ENCODE measurements at places on chromosomes 5 and 9.

DNA sequence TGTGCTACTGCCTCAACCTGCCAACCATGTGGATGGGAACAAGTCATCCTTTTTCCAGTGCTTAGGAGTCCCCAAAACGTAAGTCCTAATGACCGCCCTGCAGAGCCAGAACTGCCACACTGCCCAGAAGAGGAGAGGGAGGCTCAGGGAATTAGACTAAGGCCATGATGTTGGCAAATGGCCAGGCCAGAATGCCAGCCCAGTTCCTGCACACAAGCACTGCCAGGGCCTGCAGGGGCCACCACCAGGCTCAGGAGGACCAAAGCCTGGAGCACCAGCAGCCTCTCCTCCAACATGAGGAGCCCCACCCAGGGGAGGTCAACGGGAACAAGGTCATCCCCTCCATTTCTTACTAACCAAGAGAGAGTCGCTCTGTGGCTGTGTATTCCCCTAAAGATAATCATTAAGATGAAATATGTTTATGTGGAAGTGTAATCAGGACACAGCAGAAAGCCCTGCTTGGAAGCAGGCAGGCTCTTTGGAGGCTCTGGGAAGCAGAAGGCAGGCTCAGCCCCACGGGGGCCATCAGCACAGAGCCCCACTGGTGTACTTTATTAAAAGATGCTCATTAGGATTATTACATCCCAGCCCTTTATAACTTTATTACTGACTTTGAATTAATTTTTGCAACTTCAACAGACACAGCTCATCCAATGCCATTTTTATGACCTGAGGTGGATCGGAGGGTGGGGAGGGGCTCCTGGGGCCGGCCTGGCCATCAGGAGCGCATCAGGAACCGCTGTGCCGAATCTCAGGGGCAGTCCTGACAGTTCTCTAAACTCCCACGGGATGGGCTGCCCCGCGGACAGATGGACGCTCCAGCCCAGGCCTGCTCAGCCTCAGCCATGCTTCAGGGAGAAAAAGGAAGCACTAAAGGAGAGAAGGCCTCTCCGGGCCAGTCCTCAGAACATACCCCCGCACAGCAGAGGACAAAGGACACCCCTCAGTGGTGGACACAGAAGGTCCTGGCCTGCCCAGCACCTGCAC, 127.0 kb downstream of the ADAMTS2 start:
- no peak for DNase-seq

GRCh38 chr9:79917421-79917820, 345.7 kb downstream of the TLE4 start:
- DNase-seq: no peak

GRCh38 chr5:40557501-40557900, 122.2 kb upstream of the PTGER4 start:
- no peak for DNase-seq

DNA sequence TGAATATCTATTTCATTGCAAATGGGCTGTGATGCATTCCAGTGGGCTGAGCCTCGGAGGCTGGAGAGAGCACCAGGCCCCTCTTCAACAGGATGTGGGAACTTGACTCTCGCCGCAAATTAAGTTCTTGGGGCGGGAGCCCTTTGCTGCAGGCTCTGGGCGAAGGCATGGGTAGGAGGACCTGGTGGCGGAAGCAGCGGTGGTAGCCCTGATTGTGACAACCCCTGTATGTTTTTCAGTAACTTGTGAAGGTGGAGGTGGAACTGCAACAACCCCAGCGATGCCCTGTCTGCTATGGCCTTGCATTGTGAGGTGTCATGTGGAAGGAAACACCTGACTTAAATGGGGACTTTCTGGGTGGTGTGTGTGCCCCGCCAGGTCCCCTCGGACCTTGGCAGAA, 9.4 kb downstream of the FYB1 start:
- DNase-seq: no peak

- no peak for DNase-seq
Observed at GRCh38 chr5:111498346-111498745, 14.0 kb downstream of the STARD4 start.

- peak; percentile 75 for DNase-seq
Observed at GRCh38 chr9:73023025-73023541, 70.2 kb upstream of the ALDH1A1 start.

- DNase-seq: no peak
Observed at GRCh38 chr5:110345623-110346022, 380.8 kb downstream of the TMEM232 start.

DNA sequence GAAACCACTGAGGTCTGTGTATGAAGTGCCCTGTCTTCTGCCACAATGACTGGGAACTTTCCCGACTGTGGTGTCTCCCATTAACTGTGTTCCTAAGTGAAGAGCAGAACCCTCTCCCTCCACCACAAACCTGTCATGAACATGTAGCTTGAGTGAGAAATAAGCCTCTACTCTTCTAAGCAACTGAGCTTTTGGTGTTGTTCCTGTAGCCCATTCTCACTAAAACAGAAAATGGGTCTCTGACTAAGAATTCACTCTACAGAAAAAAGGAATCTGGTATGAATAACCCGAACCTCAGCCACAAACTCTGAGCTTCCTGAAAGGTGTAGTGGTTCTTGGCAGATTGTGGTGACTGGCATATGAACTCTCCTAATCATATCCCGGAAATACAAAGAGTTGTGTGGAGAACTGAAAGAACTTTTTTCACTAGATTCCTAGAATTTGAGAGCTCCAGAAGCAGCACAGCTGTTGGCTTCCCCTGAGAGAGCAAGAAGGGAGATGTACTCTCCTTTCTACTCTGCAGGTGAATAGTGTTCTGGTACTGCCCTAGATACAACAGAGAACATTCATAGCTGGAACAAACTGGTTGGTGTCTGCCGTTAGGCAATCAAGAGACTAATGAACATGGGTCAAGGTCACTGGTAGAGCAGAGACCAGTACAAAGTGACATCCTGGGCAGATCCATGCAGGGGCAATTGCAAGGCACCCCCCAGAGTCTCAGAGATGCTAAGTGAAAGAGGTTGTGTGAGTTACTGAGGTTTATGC, 283.8 kb downstream of the PDE4D start:
- no peak for DNase-seq

GRCh38 chr5:135835766-135836165, 1.3 kb downstream of the SLC25A48 start:
- DNase-seq: no peak

GRCh38 chr9:127526655-127527559, 75.6 kb downstream of the LRSAM1 start:
- DNase-seq: no peak

DNA sequence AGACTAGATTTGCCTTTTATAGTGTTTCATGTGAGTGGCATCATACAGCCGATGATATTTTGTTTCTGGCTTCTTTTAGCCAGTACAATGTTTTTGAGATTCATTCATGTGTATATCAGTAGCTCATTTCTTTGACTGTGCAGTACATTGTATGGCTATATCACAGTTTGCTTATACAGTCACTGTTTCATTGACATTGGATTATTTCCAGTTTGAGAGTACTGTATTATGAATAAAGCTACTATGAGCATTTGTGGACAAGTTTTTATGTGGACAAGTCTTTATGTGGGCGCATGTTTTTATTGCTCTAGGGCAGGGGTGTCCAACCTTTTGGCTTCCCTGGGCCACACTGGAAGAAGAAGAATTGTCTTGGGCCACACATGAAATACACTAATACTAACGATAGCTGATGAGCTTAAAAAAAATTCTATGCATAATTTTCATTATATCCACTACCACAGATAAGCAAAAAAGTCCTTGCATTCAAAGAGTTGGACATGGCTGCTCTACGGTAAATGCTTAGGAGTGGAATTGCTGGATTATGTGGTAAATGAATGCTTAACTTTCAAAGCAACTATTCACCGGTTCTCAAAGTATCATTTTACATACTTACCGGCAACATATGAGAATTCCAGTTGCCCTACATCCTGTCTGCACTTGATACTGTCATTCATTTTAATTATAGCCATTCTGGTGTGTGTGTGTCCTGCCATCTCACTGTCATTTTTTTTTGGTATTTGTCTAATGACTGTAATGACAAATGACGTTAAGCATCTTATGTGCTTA, 177.8 kb downstream of the RGS3 start:
- DNase-seq: no peak

- DNase-seq: no peak
Observed at GRCh38 chr9:107034831-107035230, 171.9 kb downstream of the ZNF462 start.

DNA sequence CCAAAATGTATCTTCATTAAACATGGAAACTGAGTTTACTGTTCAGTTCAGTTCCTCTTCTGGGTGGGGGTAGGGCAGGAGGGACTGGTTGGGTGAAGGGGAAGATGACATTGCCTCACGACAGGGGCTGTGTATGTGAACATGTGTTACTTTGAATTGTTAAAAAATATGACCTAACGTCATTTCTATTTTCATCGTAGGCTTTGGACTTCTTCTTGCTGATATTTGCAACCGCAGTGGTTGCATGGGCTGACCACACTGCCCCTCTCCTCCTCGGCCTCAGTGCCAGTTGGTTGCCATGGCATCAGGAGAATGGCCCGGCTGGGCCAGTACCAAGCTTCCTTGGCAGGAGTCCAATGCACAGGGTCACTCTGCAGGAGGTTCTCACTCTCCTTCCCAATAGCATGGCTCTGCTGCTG, 41.5 kb downstream of the HACD4 start:
- no peak for DNase-seq

DNA sequence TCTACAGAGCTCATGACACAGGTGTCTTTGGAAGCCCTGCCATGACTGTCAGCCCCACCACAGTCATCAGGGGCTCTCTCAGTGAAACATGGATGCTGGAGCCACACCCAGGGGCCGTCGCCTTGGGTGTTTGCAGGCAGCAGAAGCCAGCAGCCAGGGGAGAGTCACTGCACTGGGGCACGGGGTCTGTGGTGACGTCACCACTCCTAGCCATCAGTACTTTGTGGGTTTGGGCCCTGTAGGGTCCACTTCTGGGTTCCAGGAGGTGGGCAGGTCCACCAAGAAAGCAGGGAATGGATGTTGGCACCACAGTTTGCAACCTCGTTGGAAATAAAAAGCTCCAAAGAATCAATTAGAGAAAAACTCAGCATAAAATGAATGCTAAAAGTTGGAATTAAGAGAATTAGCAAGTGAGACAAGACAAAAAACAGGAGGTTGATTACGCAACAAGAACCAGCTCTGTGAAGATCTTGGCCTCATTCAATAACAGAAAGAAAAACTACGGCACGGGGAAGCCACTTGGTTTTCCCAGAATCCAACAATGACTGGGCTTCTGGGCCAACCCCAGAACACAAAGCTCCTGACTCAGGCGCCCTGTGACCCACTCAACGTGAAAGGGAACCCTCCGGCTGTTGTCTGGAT, 34.3 kb downstream of the MED10 start:
- DNase-seq: no peak

DNA sequence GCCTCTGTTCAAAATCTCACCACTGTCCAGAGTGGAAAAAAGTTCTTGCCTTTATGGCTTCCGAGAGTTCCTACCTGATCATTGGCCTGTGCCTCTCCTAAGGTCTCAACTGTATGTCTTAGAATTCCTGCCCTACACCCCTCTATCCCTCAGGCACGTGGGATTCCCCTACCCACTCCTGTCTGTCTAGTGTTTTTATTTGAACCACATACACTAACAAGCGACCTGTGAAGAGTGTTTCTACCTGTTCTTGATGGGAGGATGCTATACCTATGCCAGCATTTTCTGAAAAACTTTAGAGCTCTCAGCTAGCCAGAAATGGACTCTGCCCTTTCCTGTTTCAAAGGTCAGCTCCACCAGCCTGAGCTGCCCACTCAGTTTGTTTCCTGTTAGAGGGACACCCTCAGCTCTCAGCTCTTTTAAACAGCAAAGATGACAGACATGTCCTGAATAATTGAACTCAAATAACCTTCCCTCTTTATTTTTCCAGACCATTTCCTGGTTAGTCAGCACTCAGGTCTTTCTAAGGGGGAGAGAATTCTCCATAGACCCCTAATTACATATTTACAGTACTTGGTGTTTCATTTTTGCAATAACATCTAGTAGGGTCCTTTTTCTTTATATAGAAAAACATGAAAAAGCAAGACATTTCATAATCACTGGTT, 214.8 kb downstream of the AOPEP start:
- peak; percentile 32 for DNase-seq

- DNase-seq: no peak
Observed at GRCh38 chr5:133397990-133398645, 214.2 kb downstream of the FSTL4 start.

GRCh38 chr5:73365990-73366667, 82.4 kb downstream of the FOXD1 start:
- DNase-seq: no peak

DNA sequence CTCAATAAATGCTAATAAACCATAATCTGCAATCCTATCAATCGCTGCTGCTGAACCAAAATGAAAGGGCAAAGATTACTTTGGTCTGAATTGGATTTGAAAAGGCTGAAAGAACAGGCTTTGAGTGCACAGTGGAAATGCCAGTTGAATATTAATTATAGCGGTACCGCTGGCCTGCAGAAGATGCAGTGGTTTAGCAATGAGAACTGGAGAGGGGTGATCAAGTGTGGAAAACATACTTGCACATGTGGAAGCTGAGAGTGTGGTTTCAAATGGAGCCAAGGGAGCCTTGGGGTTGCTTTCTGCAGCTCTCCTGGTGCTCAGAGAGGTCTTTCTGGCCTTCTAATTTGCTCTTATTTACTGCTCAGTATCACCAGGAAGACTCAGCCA, 133.9 kb downstream of the PTTG1 start:
- DNase-seq: no peak

DNA sequence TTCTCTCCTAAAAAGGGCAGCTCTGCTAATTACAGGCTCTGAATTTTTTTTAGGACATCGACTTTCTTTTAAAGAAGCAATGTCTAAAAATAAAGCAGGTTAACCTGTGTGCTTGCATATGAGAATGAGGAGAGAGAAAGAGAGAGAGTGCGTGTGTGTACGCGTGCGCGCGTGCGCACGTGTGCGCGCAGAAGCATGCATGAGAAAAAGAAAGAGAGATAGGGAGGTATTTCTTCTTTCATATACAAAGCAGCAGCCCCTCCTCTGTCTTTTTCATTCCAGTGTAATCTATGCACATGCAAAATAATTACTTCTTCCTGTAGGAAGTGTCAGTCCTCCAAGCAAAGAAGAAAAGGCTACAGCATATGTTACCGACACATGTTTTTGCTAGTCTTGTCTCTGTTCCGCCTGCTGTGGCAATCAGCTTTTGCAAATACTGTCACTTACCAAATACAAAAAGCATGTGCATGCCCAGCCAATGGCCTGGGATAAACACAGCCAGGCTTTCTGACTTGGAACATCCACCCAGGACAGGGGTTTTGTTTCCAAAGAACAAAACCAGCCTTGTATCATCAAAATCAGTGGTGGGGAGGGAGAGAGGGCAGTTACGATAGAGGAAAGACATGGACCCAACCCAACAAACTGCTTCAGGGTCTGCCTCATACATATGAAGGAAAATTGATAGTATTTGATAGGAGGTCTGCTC, 252.3 kb upstream of the SLC24A2 start:
- no peak for DNase-seq

GRCh38 chr5:149939546-149939945, 5.0 kb downstream of the PDE6A start:
- DNase-seq: peak; percentile 47

GRCh38 chr5:141003031-141003430, 36.8 kb downstream of the PCDHAC2 start:
- DNase-seq: no peak

GRCh38 chr9:12923468-12924009, 148.7 kb downstream of the LURAP1L start:
- DNase-seq: peak; percentile 17

- DNase-seq: no peak
Observed at GRCh38 chr5:107574287-107574686, 96.5 kb downstream of the EFNA5 start.

GRCh38 chr9:14352503-14352902, 38.6 kb upstream of the NFIB start:
- no peak for DNase-seq

Measured in ELR (cell line).